Hepatic stellate cell (primary cell): ENCODE measurements at places on chromosomes 6 and 20.

DNA sequence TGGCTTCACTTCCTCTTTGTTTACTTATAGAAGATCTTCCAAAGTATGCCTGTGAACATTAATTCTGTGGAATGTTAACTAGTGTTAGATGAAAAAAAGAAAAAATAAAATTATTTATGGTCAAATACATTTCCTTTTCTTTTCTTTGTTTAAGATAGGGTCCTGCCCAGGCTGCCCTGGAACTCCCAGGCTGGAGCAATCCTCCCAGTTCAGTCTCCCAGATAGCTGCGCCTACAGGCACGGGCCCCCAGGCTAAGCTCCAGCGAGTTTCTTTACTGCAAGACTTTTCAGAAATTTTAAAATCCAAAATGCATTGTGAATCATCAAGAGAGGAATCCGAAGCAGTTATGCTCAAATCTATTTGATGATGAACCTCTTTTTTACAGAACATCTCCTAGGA lies 39.3 kb upstream of the IL20RA start:
- no peak for DNase-seq

GRCh38 chr20:6714279-6714711 lies 53.2 kb upstream of the BMP2 start:
- no peak for DNase-seq

GRCh38 chr6:19789100-19789803 lies 47.9 kb upstream of the ID4 start:
- DNase-seq: no peak

DNA sequence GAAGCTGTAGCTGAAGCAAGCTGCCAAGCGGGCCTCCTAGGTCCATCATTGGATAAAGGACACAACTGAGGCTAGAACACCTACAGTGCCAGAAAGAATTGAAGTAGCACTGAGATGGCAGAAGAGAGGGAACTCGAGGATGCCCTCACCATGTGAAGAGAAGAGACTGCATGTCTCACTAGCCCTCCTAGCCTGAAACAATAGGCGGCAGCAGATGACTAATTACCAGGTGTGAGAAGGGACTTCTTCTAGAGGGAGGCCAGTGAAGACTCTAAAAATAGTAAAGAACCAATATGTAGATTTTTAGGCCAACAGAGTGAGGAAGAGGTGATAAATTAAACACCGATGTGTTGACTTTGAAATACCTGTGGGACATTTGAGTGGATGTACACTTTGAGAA lies 50.3 kb downstream of the LGSN start:
- DNase-seq: no peak

- DNase-seq: peak; percentile 41
Observed at GRCh38 chr6:71886184-71887005, at the start of gene RIMS1. TSS of gene RIMS1 (plus strand) at chr6:71886550. CDS start at chr6:71887024, 474 bp downstream.

DNA sequence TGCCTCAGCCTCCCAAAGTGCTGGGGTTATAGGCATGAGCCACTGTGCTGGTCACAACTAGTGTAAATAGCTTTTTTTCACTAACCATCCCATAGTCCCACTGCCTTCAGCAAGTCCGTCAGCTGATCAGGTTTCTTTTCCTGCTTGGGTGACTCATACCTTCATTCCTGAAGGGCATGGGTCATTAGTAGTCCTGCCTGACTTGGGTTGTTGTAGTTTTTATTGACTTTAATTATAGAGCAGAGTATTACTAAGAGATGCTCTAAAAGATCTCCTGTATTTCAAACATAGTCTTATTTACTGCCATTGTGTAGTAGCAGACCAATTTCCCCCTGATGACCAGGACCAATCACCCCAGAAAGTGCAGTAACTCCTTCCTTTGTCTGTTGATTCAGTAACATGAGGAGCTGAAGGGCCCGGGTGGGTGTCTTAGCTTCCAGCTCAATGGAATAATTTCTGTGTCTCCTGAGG lies 25.8 kb downstream of the HLA-C start:
- peak; percentile 27 for DNase-seq

DNA sequence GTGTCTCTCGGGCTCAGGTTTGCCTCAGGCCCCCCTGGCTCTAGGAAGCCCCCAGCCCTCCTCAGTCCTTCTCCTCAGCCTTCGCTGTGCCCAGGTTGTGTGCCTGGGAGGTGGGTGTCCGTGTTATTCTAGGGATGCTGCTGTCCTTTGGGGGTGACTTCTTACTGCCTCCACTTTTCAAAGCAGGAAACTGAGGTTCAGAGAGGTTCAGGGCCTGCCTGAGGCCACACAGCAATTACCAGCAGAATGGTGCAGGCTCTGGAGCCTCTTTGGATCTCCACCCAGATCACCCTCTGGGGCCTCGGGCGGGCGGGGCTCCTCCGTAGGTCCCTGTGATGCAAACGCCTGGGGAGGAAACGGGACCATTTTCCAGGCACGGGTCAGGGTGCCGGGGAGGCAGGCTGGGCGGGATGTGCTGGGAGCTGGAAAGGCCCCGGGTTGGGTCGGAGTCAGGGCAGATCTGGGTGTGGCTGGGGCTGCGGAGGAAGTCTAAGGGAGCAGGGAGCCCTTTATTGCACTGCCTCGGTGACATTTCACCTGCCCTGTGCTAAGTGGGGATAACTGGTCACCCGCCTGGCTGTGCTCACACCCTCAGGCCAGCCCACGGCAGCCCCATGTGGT lies 23.2 kb downstream of the GATA5 start:
- no peak for DNase-seq

GRCh38 chr6:161578478-161578877 lies 304.6 kb upstream of the AGPAT4 start:
- no peak for DNase-seq

DNA sequence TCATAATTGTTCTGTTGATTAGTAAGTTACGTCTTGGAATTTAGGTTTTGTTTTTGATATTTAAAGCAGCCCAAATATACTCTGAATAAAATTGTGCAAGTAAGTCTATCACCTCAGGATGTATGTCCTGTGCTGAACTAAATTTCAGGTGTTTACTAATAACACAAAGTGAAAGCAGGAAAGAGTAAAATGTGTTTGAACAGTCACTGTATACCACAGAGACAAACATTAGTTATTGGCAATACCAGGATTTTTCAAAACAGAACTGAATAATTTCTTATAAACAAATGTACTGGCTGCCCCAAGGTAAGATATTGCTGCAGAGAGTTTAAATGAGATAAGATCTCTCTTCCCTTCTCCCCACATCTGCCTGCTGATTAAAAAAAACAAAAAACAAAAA lies 404.7 kb upstream of the RUNX2 start:
- DNase-seq: no peak

DNA sequence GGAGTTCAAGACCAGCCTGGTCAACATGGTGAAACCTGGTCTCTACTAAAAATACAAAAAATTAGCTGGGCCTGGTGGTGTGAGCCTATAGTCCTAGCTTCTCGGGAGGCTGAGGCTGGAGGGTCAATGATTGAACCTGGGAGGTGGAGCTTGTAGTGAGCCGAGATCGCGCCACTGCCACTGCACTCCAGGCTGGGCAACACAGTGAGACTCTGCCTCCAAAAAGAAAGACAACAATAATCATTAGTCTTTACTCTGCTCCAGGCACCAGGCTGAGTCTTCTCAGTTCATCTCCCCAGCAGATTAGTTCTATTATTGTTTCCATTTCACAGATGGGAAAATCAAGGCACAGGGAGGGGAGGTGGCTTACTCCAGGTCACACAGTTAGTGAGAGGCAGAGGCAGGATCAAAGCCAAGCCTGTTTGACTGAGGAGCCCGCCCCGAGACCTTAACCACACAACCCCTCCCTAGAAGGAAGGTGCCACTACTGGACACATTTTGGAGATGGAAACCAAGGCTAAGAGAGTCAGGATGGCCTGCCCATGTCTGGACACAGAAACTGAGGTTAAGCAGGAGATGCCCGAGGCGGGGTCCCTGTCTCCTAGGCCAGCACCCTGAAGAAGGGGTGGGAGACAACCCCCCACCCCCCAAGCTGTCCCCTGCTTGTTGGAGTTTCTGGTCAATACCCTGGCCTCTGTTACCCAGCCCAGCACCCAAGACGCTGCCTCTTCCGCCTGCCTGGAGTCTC lies 75.8 kb downstream of the CEBPB start:
- no peak for DNase-seq

GRCh38 chr20:35286077-35286898 lies 1.7 kb upstream of the EIF6 start:
- DNase-seq: no peak

DNA sequence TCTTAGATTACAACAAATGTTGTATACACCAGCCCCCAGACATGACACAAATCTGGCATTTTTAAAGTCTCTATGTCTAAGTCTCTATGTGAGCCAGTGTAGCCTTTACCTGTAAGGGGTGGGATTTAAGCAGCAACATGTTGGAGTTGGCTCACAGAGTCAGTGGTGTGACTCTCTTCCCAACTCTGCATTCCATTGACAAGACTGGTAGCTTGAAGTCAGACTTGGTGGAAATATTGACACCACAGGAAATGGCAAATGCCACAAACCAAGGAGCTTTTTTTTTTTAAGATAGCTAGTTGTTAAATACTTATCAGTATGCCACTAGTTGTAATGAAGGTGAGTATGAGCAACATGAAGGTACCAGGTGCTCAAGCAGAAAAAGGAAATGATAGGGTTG lies 103.1 kb upstream of the SMLR1 start:
- DNase-seq: no peak

DNA sequence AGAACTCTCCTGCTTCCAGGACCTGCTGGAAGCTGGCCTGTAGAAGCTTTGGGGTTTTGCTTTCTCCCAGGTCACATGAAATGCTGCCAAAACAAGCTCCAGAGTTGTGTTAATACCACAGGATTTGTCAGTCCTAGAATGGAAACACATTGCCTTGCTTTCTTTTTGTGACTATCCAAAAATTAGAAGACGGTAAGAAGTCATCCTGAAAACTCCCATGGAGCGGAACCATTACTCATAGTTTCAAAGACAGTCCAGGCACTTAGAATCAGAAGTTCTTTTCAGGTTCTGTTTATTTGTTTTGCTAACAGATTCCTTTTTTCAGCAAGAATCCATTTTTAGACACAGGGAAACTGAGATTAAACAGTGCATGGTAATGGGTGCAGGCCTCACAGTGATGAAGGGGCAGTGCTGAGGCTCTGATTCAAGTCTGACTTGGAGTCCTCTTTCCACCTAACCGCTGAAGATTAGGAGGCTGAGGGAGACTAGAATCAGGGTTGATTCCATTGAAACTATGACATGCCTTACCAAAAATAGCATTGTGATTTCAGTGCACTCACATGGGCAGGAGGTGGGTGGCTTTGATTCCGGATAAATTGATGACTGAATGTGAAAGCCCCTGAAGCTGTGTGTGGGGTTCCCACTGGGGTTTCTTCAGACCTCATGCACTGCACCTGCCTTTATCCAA lies 72.2 kb upstream of the NAA20 start:
- peak; percentile 59 for DNase-seq

DNA sequence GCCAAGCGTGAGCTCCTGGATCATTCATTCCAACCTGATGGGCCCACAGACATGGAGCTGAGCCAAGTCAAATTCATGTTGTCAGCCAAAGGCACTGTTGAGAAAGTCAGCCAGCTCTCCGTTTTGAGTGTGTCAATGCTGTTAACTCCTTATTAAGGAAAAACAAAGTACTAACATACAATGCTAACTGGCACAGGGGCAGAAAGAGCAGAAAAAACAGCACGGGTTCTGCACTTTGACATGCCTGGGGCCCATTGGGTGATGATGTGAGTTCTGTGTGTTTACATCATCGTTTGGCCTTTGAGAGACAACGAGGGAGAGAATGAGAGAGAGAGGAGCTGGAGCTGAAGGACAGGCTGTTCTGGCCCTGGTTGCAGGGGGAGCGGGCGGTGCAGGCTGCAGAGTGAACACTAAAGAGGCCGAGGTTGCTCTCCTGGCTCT lies 85.9 kb downstream of the SMOC2 start:
- no peak for DNase-seq

- DNase-seq: no peak
Observed at GRCh38 chr6:160044687-160045086, 75.8 kb downstream of the IGF2R start.

GRCh38 chr20:37251825-37252477 lies 9.7 kb downstream of the GHRH start:
- no peak for DNase-seq

DNA sequence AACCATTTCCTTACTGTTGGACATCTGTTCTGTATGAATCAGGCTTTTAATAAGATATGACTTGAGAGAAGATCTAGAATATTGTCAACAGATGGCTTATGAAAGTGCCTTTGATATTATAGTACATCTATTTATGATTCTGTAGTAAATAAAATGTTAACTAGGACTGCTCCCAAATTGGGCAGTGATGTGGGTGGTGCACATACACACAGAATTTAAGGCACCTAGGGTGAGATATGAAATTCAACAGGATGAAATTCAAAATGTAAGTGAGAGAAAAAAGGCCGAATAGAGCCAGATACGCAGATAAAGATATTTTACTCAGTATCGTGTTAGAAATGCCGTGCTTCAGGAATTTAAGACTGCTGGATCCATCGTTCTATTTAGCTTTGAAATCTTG lies 26.3 kb downstream of the FAM50B start:
- DNase-seq: no peak

GRCh38 chr6:52937908-52938307 lies 28.4 kb upstream of the GSTA3 start:
- DNase-seq: no peak

- DNase-seq: no peak
Observed at GRCh38 chr6:26576929-26577719, 19.6 kb upstream of the ABT1 start.

GRCh38 chr6:12324099-12324498 lies 33.9 kb downstream of the EDN1 start:
- no peak for DNase-seq
